ENCODE measurements at places on chromosomes 3 and 15.

- DNase-seq = no peak
Observed at GRCh38 chr3:177449360-177450006, 252.2 kb upstream of the TBL1XR1 start.

DNA sequence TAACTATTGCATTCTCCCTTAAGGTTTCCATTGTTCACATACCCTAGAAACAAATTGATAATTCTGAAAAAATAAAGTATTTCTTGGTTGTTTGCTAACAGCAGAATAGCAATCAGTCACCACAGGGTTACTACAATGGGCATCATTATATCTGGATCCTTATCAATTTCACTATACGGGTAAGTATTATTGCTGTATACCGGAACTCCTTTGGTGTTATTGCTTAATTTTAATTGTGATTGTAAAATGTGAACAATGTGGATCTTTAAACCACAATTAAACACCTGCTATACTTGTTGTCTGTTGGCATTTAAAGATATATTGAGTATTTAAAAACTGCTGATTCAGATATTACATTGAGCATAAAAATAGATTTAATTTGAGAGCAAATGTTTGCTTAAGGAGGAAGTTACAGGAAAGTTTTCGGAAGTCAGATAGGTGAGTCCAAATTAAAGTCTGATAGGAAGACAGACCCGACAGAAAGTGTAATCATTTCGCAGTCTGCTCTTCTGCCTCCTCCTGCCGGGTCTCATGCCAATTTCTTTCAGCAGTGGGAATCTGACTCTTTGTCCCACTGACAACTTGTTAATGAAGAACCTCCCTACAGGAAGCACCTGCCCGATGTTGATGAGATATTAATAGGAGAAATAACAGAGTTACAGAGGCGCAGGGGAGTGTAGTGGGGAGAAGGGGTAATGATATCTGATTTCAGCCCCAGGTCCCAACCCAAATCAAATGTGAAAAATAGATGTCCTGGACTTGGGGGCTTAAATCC lies 169.7 kb upstream of the TBC1D5 start:
- DNase-seq = no peak

DNA sequence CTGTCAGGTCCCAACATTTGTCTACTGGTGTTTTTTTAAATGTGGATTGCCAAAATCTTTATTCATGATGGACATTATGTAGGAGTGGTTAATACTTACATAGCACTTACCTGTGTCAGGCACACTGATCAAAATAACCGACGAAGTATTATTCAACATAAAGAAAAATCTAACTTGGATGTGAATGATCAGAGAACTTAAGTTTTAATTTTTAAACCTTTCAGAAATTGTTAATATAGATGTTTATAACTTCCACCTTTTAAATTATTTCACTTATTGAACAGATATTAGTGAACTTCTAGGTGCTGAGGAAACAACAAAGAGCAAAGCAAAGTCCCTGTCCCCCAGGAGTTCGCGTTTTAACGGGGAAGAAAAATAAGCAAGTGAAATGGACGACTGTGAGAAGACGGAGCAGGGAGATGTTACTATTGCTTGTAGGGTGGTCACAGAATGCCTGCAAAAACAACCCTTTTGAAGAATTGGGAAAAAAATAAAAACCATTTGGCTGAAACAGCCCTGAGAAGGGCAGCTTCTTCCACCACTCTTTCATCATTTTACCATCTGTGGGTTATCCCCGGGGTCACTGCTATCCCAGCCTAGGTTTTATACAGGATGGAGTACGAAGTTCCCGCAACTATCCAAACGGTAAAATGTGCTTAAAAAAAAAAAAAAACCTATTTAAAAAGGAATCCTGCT lies 915 bp upstream of the APH1B start:
- no peak for DNase-seq

DNA sequence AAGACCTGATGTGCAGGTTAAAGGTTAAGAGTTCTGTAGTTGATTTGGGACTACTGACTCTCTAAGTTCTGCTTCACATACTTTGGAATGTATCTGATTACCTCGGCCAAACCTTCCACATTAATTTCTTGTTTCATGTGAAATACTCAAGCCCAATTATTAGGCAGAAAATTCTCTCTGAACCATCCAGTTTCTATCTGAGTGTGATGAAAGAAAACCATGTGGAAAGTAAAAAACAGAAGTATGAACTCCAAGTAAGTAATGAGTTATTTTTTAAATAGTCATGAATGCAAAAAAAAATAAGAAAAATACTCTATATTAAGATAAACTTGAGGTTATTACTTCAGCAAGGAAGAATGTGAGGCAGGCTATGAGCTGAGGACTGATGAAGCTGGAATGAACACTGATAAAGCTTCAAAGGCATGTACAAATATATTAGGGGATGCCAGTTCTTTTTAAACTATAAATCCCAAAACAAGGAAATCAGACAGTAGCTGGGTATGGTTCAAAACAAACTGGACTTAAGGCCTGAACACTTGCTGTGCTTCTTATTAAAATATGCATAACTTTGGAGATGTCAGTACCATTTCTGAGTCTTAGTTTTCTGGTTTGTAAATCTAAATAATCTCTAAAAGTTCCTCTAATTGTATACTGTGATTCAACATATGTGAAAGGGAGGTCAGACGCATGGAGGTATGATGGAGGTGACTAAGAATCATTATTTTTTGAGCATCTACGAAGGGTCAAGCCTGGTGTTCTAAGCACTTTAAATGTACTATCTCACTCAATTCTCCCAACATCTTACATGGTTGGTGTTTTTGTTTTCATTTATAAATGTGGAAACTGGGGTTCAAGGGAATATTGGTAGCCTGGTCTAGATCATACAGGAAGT lies 59.6 kb downstream of the COL6A6 start:
- DNase-seq = no peak

DNA sequence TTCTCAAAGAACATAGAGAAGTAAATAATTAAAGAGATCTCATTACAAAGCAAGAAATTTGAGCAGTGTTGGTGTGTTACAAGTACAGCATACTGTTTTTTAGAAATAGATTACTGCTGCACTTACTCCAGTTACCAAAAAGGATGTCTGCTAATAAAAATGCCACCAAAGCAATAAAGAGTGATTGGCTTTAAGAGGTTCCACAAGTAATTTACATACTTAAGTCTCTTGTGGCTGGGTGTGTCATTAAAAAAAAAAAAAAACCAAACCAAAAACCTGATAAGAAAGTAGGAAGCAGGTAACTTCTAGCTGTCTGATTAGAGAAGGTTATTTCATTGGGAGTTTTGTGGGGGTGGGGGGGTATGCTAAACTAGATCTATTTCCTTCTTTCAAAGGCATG lies 15.2 kb downstream of the RAB11A start:
- DNase-seq = no peak
